GM03348 (cell line): ENCODE measurements at places on chromosomes 11 and 22.
A peak's percentile ranks its signal among the peaks of the same experiment; 100 is the strongest.

GRCh38 chr11:44379141-44380008 is 69.4 kb upstream of the ALX4 start:
- no peak for DNase-seq

DNA sequence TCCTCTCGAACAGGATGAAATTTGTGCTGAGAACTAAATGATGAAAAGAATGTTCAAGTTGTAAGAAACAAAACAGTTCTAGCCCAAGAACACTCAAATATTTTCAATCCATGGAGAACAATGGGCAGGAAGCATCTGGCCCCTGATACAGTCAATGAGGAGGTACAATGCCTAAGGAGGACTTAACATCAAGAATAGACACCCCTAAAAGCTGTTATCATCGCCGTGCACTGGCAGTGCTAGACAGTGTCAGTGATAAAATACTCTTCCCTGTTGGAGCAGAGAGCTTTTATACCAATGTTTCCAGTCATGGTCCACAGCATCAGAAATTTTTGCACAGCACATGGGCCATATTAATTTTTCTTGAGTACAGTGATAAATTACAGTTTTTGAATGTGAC is 20.2 kb upstream of the VSTM5 start:
- no peak for DNase-seq

- no peak for DNase-seq
Observed at GRCh38 chr22:36985211-36985889, 33.9 kb downstream of the TST start.

DNA sequence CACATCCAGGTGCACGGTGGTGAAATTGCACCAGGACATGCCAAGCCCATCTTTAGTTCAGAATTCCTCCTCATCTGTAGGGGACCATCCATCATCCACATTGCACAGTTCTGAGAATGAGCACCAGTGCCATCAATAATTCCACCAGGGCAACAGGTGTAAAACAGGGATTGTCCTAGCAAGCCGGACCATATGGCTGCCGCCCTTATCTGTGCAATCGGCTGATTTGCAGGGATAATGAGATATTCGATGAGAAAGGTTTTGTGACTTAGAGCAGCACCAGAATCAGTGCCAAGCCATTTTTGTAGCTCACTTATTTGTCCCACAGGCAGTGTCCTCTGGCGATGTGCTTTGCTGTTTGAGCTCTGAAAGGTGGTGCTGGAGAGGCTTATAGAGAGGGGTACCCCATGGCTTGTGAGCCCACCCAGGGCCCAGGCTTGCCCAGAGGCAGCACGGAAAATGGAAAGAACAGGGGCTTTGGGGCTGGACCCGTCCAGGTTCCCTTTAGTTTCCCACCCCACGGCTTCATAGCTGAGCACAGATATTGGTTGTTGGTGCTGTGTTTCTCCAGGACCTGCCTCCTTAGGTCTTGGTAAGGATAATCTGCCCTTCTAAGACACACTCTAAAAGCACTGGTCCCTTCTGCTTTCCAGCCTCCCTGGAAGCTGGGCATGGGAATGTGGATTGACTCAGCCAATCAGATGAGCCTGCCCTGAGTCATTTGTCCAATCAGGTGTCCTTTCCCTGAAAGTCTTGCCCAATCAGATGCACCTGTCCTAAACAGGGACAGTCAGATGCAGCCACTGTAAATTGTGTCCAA is 84.0 kb upstream of the SHANK2 start:
- no peak for DNase-seq

GRCh38 chr11:94705419-94705818 is 62.7 kb upstream of the AMOTL1 start:
- no peak for DNase-seq

DNA sequence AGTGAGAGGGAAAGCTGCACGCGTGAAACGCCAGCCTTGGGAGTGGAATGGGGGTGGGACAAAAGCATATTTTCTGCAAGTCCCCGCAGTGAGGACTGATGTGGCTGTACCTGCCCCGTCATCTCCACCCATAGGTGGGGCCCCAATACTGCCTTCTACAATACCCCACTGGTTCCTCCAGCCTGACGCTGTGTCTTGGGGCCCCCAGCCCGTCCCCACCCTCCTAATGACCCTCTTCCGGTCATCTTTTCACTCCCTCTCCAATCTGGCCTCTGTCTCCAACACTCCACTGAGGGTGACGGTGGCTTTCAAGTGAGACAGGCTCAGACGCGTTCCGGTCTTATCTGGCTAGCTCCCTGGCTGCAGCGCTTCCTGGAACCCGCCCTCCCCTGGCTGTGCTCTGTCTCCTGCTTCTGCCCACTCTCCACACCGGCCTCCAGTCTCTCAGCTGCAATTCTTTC is 104.2 kb downstream of the MICAL3 start:
- no peak for DNase-seq

DNA sequence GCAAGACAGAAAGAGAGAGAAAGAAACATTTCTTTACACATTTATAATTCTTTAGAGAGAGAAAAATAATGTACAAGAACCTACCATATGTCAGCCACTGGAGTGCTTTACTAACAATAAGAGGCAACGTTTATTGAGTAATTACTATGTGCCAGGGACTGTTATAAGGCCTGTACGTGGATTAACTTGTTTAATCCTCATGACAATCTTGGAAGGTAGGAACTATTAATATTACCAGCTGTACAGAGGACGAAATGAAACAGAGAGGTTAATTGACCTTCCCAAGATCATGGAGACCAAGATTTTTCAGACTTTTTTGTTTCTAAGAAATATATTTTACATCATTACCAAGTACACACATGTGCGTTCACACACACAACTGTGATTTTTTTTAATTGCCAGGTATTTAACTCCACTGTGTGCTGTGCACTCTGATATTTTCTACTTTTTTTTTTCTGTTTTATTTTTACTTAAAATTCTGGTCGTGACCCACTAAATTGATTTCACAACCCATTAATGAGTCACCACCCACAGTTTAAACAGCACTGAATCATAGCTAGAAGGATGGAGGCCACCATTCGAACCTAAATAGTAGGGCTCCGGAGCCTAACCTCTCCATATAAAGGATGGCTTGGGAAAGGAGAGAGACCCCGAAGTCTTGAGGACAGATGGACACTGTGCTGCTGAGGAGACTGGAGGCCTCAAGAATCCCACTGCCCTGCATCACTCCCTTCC is 21.4 kb downstream of the CREB3L1 start:
- DNase-seq = peak; percentile 80

GRCh38 chr11:44812971-44813370 is 86.2 kb downstream of the TSPAN18 start:
- DNase-seq = no peak

GRCh38 chr11:69816671-69817070 is 2.5 kb downstream of the FGF3 start:
- DNase-seq = no peak

GRCh38 chr22:49132009-49132408 is 695.7 kb downstream of the BRD1 start:
- no peak for DNase-seq

GRCh38 chr22:27019827-27020226 is 362.4 kb downstream of the MIAT start:
- DNase-seq = no peak

DNA sequence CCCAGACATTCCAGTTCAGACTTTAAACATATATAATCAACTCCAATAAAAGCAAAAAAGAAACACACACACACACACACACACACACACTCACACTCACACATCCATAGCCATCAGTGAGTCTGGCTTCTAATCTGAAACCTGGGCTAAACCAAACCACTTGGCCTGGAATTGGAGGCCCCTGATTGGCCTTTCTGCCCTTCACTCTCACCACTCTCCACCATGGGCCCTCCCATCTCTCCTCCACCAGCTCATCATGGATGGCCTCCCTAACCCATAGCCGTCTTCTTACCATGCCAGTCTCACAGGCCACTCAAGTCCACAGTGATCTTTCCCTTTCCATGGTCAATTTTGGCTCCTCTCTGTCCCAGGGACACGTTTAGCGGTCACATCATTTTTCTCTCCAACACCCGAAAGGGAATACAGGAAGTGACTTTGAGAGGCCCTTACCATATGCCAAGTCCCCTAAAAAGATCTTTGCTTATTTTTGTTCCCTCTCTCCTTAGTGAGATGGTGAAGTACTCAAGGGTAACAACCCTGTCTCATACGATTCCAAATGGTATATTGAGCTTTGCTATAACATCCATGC is 66.6 kb downstream of the ENDOD1 start:
- no peak for DNase-seq

GRCh38 chr11:72972496-72973128 is 158.4 kb downstream of the ATG16L2 start:
- peak; percentile 54 for DNase-seq

DNA sequence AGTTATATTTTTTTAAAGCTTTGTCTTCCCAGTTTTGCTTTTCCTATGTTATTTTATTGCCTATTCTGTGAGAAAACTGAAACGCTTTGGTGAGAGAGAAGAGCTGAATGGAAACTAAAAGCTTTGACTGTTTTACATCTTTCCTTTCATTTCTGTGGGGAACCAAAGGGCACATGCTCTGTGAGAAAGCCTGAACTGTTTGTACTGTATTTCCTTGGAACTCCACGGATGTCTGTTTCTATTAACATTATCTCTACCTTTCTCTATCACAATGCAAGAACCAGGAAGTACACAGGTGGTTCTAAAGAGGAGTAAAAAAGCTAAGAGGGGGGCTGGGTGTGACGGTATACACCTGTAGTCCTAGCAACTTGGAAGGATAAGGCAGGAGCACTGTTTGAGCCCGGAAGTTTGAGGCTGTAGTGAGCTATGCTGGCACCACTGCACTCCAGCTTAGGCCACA is 43.8 kb downstream of the CELF1 start:
- no peak for DNase-seq

DNA sequence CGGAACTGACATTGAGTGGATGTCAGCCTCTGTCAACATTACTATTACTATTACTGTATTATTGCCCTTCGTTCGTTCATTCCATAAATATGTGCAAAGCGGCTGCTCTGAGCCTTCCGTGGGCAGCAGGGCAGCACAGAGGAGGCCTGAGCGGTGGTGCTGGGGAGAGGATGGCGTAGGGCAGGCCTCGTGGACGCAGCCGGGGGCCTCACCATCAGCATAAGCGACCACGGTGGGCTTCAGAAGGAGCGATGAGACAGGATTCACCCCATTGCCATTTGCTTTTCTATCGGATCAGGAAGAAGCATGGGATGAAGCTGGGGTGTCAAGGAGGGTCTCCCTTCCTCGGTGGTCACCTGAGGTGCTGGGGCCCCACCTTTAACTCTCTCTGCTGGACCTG is 22.7 kb downstream of the ANO1 start:
- no peak for DNase-seq

- DNase-seq = no peak
Observed at GRCh38 chr11:65504674-65505465, 6.0 kb downstream of the MALAT1 start.

- no peak for DNase-seq
Observed at GRCh38 chr11:34262531-34263081, 95.2 kb downstream of the ABTB2 start.

DNA sequence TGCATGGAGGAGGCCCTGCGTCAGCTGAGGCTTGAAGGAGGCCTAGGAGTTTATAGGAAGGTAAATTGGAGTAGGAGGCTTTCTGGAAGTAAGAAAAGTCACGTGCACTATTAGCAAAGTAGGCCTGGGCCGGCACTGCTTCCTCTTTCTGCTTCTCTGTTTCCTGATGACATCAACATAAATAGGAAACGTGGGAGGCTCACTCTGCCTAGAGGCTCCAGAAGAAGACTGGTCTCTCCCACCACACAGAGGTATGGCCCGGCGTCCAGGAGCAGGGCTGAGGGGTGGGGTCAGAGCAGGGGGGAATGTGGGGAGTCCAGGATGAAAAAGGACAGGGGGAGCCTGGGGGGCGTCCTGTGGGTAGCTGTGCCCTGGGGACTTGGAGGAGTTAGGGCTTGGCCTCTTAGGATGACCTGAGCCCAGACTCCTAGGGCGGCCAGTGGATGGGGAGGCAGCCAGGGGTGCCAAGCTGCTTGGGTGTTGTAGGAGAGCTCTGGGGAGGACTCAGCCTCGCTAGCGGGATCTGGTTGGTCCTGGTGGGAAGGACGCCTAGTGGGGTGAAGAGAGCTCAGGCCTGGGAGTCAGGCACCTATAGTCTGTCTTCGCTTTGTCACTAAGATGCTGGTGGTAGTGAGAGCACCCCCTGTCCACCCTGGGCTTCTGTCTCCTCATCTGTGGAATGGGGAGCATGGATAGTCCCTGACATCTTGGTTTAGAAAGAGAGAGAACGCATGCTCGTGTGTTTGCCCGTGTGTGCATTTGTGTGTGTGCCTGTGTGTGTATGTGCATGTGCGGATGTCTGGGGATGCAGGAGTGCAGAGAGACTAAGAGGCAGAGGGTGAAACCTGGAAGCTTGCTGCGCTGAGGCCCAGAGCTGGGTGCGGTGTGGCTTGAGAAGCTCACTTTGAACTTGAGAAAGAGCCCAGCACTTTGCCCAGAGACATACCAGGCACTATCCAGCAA is at the start of gene CSF2RB:
CSF2RB (plus strand) TSS at position 202 of the 963 bp plus-strand sequence. CDS start 8,580 bp downstream, outside the sequence.
- DNase-seq = no peak

DNA sequence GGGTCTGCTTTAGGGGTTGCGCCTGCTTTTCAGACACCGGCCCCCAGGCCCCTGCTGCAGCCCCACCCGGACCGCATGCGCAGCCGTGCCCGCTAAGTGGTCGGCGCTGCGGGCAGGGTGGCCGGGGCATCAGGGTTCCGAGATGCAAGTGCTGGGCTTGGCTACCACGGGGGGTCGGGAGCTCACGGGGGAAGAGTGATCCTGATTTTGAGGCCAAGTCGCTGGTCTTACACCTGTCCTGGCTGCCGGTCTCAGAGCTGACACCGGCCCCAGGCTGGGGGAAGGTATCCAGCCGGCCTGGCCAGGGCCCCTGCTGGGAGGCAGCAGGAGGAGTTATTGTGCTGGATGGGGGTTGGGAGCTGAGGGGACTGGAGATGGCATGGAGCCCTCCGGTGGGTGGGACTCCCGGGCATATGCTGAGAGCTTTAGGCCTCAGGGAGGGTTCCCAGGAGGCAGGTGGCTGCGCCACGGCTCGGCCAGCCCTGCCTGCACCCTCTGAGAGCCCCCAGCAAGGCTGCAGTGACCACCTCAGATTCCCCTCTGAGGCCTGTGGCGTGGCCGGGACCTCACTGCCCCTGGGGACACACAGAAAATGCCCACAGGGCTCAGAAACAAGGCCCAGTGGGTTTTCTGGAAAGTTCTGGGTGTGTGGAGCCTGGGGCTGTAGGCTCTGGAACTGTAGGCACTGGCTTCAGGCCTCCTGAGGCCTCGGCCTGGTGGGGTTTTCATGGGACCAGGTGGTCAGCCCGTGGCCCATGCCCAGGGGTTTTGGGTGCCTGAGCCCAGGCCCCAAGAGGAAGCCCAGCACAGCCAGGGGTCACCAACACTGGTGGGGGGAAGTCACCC is 4.4 kb upstream of the MUC5AC start:
- DNase-seq = no peak

- DNase-seq = no peak
Observed at GRCh38 chr11:2831781-2832532, 53.6 kb downstream of the CDKN1C start.

GRCh38 chr22:43094085-43094484 is 4.9 kb upstream of the TTLL1 start:
- no peak for DNase-seq

- DNase-seq = no peak
Observed at GRCh38 chr11:86119077-86119476, 50.2 kb upstream of the PICALM start.

DNA sequence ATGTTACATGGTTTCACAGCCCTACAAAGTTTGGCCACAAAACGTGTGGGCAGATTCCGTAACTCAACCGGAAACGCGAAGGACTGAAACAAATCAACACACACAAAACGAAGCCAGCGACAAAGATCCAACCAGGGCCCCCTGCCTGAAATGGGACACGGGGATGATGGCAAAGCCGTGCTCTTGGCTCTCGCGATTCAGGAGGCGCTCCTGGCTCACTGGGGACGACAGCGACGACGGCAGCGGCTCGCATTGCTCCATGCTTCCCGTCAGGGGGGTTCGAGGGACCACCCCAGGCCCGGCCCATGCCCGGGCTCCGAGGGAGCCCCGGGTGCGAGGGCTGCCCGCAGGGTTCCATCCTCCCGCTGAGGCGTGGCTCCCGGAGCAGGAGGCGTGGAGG is 4786.8 kb upstream of the OR11H1 start:
- DNase-seq = peak; percentile 11
